Activated CD8-positive, alpha-beta memory T cell treated with anti-CD3 and anti-CD28 coated beads for 4 hours (primary cell): ENCODE measurements at places on chromosomes 6 and 20.

GRCh38 chr20:44450281-44450889, 25.3 kb upstream of the TTPAL start:
- no peak for DNase-seq

DNA sequence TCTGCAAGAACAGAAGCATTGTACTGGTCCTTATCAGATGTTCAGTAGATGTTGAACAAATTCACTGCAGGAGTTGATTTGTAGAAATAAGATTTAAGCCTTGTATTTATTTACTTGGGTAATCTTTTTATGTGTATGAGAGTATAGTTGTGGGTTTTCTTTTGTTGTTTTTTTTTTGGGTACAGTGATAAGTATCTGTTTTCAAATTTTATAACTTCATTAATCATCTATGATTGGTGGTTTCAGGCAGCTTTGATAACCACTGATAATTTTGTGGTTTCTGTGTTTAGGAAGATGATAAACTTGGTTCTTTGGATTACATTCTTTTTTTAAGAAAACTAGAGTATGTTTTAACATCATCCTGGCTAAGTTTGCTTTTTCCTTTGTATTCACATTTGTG, 2.8 kb downstream of the AFDN start:
- DNase-seq, result no peak

GRCh38 chr6:112227992-112228391, 26.4 kb downstream of the LAMA4 start:
- no peak for DNase-seq

GRCh38 chr20:34363465-34364222, 571 bp downstream of the ITCH start:
- DNase-seq, result no peak

GRCh38 chr6:117204903-117205302, 60.5 kb upstream of the VGLL2 start:
- DNase-seq, result no peak

DNA sequence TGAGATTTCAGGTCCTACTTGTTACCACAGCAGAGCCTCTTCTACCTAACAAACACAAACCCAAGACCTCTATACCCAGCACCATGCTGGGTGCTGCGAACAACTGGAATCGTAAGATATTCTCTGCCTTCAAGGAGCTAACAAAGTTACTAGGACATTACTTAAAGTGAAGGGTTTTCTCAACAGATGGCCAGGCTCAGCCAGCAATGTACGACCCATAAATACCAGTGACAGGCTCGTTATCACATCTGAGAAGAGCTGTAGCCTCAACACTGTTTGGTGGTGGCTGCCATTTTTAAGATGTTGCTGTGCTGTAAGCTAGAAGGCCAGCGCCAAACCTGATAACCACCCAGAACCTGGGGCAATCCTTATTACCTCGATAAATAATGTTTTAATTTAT, 406.5 kb downstream of the KIF16B start:
- no peak for DNase-seq
